ENCODE measurements at places on chromosomes 13 and 19.

DNA sequence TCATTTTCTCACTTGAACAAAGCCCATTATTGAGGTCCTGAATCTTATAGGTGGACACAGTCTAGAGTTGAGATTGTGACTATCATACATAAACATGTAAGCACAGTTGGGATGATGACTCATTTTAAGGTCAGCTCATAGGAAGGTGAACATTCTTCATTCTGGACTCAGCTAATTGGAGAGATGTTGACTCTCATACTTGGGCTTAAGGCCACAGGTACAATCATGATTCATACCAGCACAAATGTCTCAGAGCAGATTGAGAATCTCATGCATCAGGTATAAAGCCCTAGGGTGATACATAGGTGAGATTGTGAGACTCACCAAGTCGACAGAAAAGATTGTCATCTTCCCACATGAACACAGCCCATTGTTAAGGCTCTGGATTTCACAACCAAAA is 62.3 kb upstream of the ZNF724 start:
- no peak for DNase-seq

DNA sequence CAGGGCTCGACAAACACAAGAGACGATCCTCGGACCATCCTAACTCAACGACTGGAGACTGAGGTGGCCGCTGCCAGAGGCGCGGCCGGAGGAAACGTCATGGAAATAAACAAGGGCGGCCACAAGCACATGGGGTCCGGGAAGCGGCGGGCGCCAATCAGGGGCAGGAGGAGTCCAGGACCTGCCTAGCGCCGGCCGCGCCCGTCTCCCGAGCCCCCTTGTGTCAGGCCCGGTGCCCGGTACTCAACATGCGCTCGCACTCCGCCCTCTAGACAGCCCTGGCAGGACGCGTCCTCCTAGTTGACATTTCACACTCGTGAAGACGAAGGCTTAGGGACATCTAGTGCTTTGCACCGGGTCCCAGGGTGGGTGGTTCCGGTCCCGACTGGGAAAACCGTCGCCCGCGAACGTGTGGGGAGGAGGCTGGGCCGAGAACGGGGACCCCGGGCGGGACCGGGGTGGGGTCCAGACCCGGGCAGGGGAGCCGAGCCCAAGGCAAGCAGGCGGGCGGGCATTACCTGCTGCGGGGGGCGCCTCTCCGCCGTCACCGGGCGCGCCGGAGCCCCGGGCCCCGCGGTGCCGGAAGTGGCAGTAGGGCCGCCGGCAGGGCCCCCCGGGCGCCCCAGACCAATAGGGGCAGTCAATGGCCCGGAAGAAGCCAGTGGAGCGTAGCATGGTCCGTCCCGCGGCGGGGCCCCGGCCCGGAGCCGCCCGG is 442 bp downstream of the REXO1 start:
- no peak for DNase-seq

- no peak for DNase-seq
Measured at GRCh38 chr19:50275577-50276368, 53.4 kb downstream of the KCNC3 start.

DNA sequence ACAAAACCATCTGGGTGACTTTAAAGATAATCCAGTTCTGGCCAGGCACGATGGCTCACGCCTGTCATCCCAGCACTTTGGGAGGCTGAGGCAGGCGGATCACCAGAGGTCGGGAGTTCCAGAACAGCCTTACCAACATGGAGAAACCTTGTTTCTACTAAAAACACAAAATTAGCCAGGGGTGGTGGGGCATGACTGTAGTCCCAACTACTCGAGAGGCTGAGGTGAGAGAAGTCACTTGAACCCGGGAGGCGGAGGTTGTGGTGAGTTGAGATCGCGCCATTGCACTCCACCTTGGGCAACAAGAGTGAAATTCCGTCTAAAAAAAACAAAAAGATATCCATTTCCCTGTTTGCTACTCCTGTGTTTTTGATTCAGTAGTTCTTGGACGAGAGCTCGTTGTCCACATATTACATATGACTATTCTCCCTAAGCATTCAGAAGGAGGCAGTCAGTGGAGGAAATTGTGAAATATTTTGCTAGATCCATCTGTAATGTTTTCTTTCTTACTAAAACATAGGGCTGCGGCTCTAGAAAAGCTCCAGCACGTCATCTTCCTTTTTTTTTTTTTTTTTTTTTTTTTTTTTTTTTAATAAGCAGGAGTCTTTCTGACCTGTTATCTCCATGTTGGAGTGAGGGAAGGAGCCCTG is 33.6 kb downstream of the ZNF701 start:
- no peak for DNase-seq

DNA sequence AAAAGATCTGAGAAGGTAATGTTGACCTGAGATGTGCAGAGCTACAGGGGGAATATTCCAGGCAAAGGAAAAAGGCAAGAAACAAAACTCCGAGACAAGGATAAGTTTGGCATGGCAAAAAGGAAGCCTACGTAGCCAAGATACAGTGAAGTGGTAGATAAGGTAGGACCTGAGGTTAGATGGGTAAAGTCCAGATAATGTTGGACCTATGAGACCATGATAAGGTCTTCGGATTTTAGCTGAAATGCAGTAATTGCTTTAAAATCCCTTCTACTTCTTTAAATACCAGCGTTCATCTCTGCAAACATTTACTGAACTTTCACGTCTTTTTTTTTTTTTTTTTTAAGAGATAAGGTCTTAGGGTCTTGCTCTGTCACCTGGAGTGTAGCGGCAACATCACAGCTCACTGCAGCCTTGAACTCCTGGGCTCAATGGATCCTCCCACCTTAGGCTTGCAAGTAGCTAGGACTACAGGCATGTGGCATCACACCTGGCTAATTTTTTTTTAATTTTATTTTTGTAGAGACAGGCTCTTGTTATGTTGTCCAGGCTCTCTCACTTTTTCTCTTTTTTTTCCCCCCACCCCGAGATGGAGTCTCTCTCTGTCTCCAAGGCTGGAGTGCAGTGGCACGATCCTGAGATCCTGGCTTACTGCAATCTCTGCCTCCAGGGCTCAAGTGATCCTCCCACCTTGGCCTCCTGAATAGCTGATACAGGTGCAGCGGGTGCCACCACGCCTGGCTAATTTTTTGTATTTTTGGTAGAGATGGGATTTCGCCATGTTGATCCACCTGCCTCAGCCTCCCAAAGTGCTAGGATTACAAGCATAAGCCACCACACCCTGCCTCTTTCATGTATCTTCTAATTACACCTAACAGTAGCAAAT is 4.2 kb upstream of the WBP4 start:
- no peak for DNase-seq

DNA sequence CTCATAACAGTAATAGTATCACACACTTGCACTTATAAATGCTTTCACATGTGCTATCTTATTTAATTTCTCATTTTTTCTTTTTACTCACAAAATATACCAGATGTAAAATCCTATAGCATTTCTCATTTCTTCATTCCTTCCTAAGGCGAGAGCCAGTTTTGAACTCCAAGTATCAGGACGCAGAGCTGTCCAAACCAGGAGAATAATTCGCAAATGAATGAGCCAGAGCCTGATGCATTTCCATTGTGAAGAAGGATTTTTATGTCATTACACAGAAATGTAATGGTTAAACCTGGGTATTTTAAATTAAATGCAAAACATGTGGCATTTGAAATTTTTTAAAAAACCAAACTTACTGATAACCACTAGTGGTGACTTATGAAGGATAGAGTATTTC is 244.3 kb downstream of the RGCC start:
- DNase-seq, result peak; percentile 11

GRCh38 chr19:18477042-18477779 is 39.3 kb upstream of the ISYNA1 start:
- no peak for DNase-seq

- no peak for DNase-seq
Measured at GRCh38 chr19:46515879-46516350, 20.2 kb upstream of the PNMA8B start.

GRCh38 chr13:47415048-47415447 is 518.2 kb upstream of the HTR2A start:
- DNase-seq, result no peak

DNA sequence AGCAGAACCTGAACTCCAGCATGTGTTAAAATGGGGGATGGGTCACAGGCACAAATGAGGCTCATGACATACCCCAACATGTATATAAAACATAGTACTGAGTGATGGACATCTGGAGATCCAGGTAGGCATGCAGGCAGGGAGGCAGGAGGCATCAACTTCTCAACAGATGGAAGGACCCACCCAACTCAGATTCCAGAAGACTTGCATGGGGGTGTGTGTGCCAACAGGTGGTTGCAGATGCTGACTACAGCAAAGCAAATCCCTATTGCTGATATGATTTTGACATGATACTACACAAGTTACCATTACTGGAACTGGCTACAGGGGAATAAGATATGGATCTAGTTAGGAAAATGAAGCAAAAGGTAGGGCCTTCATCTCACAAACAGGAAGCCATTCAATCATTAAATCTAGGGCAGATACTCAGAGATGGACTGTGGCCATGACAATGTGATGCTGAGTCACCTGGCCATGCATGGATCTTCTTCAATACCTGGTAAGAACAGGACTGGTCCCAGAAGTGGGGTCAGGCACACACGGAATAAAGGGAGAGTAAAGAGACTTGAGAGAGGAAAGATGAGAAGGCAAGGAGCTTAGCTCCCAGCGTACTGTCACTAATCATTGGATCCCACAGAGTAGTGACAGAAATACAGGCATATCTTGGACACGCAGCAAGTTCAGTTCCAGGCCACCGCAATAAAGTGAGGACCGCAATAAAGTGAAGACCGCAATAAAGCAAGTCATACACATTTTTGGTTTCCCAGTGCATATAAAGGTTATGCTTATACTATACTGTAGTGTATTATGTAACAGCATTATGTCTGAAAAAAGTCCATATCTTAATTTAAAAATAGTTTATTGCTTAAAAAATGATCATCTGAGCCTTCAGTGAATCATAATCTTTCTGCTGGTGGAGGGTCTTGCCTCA is 91.3 kb downstream of the USP12 start:
- no peak for DNase-seq

- no peak for DNase-seq
Measured at GRCh38 chr13:69769608-69770007, 338.0 kb upstream of the ATXN8OS start.

- DNase-seq, result no peak
Measured at GRCh38 chr19:54662730-54663129, at the start of gene LILRB4. LILRB4 (plus strand) TSS chr19:54662985; CDS start chr19:54663034, 49 bp downstream.

- no peak for DNase-seq
Measured at GRCh38 chr19:47786566-47786965, 8.1 kb downstream of the SELENOW start.

DNA sequence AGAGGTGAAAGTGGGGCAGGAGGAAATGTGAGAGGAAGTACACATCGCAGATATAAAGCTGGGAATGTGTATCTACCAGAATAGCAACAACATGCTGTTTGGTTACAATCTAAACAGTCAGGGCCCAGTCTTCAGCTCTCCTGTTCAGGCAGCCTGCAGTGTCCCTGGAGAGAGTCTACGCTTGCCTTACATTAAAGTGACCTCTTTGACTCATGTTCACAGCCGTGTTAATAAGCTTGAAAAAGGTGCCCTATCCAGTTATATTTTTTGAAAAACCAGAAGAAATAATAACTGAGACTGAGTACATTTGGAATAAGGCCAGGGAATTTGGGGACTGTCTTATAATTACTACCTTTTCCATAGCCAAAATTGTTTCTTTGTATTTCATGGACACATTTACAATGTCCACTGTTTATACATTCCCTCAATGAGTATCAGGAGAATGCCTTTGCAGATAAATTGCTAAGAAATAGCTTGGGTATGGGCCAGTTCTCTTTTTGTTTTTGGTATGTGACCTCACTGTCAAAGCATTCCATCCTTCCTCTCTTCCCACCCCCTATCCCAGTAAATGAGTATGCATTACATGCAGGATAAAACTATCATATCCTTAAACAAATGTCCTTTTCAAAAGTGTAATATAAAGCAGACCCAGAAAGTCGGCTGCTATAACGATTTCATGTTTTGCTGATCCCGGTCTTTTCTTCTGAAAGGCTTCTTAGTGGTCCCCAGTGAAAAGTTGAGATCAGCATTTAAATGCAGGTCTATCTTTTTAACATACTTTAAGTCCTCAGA is 82.6 kb downstream of the PCDH9 start:
- DNase-seq, result peak; percentile 70

DNA sequence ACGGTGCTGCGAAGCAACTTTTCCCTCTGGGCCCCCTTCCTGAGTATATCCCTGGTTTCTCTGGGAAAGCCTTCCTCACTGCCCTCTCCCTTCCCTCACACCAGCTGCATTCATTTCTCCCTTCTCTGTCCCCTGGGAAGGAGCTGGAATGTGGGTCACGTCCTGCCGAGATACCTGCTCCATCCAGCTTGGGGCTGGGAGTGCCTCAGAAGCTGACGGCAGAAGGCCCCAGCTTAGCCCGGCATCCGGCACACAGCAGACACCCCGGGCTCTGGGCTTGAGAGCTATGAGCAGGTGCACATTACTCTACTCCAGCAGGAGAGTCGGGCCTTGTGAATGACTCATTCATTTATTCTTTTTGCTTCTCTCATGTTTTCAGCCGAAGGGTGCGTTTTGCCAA is 170.6 kb downstream of the TEX29 start:
- DNase-seq, result no peak

- DNase-seq, result no peak
Measured at GRCh38 chr13:79674765-79675515, 194.0 kb downstream of the NDFIP2 start.

DNA sequence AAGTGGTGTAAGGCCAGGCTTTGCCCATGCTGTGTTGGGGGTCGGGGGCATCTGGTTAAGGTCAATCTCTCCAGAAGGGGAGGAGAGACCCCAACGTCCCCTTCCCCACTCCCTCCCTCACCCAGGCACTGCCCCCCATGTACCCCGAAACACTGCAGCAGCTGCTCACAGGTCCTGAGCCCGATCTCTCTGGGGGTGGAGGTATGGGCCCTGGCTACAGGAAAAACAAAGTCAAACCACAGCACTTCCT is 10.2 kb downstream of the CAPN12 start:
- DNase-seq, result no peak

DNA sequence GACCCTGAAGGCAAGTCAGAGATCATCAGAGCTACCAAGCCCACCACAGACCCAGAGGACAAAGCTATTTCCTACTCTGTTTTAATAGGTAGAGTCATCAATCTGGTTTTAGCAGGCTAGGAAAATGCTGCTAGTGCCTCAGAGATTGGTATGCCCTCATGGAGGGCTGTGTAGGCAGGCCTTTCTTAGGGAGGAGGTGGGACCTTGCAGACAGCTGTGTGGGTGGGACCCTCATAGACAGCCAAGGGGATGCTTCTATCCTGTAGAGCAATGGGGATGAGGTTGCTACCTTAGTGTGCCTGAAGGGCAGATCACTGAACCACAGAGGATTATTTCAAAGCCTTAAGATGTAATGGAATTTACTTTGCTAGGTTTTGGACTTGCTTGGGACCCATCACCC is 534.9 kb upstream of the KLF12 start:
- no peak for DNase-seq

Data from skin of body (tissue), 3 donors.